Nephron progenitor cell (in vitro differentiated cells): ENCODE measurements at places on chromosomes 6 and 20.

GRCh38 chr6:65448866-65449265 lies 258.2 kb downstream of the EYS start:
- H3K27ac ChIP-seq: no peak overlapping the region
- DNase-seq: no peak
- H3K4me1 ChIP-seq: no peaks in the 10 kb centered on the region
- H3K27me3 ChIP-seq: no peaks in the 10 kb centered on the region

GRCh38 chr6:157961153-157961831 lies 20.4 kb upstream of the SYNJ2 start:
- no peak overlapping the region for H3K4me3 ChIP-seq
- no peaks in the 10 kb centered on the region for H3K4me1 ChIP-seq
- H3K36me3 ChIP-seq: peaks cover 17% of the 10 kb centered on the region
- H3K27ac ChIP-seq: no peak overlapping the region
- peaks cover 8% of the 10 kb centered on the region for H3K27me3 ChIP-seq

DNA sequence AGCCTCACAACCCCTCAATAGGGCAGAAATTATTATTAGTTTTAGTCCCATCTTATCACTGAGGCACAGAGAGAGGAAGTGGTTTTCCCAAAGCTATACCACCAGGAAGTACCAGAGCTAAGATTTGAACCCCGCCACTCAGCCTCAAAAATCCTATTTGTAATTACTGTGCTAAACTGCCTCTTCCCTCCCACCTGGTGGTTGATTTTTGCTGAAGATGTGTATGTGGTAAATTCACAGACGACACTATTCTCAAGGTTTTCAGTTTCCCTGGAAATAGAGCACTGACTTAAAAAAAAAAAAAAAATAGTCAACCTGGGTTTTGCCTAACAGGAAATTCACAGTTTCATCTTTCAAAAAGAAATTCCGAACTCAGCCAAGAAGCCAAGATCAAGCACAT lies 57.9 kb downstream of the TSHZ2 start:
- no peak overlapping the region for H3K27ac ChIP-seq
- H3K36me3 ChIP-seq: peaks cover 29% of the 10 kb centered on the region
- peaks cover 78% of the 10 kb centered on the region for H3K4me1 ChIP-seq
- H3K4me3 ChIP-seq: no peak overlapping the region

- H3K27me3 ChIP-seq: peaks cover 40% of the 10 kb centered on the region
- H3K27ac ChIP-seq: peak overlapping the region; percentile 44
- no peak for DNase-seq
- no peaks in the 10 kb centered on the region for H3K36me3 ChIP-seq
- no peak overlapping the region for H3K4me3 ChIP-seq
Measured at GRCh38 chr20:57818418-57819181, 108.8 kb upstream of the PMEPA1 start.

GRCh38 chr6:33439956-33440648 lies 14.3 kb upstream of the ZBTB9 start:
- H3K27me3 ChIP-seq: peaks cover 3% of the 10 kb centered on the region
- H3K4me1 ChIP-seq: peaks cover 6% of the 10 kb centered on the region
- H3K27ac ChIP-seq: peak overlapping the region; percentile 91
- no peak for DNase-seq
- peaks cover 76% of the 10 kb centered on the region for H3K36me3 ChIP-seq

DNA sequence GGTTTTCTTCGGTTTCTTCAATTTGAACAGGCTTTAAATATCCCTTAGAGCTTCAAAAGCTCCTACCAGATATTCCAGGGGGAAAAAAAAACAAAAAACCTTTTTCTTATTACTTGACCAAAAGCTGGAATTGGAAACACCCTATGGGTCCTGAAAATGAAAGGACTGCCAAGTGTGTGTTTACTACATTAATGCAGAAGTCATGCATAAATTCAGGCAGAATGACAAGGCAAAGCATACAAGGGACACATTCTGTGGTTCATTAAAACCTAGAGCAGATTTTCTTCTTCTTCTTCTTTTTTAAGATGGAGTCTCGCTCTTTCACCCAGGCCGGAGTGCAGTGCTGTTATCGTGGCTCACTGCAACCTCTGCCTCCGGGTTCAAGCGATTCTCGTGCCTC lies 119.1 kb downstream of the GMDS start:
- H3K36me3 ChIP-seq: no peaks in the 10 kb centered on the region
- DNase-seq: no peak
- H3K27ac ChIP-seq: no peak overlapping the region
- peaks cover 25% of the 10 kb centered on the region for H3K4me1 ChIP-seq

DNA sequence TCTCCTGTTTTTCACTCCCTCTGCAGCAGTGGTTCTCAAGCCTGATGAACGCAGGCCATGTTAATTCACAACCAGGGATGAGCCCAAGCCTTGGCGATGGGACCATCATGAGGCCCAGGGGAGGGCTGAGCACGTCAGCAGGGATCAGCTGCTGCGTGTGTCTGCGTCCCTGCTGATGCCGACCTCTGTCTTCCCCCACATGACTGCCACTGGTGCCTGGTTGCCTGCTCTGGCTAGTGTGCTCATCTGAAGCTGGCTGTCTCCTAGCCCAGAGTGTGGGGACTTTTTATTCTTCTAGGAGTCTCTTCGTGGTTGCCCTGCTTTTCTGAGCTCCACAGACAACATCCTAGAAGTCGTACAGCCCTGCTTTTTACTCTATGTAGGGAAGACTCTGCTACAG lies 40.8 kb upstream of the KCNK16 start:
- no peaks in the 10 kb centered on the region for H3K36me3 ChIP-seq
- no peak for DNase-seq
- peaks cover 10% of the 10 kb centered on the region for H3K27me3 ChIP-seq

- no peak overlapping the region for H3K27ac ChIP-seq
- no peak overlapping the region for H3K4me3 ChIP-seq
- H3K27me3 ChIP-seq: peaks cover 35% of the 10 kb centered on the region
- peaks cover 92% of the 10 kb centered on the region for H3K4me1 ChIP-seq
- DNase-seq: no peak
- peaks cover 54% of the 10 kb centered on the region for H3K36me3 ChIP-seq
Measured at GRCh38 chr6:39223555-39223954, 5.7 kb downstream of the KCNK5 start.

DNA sequence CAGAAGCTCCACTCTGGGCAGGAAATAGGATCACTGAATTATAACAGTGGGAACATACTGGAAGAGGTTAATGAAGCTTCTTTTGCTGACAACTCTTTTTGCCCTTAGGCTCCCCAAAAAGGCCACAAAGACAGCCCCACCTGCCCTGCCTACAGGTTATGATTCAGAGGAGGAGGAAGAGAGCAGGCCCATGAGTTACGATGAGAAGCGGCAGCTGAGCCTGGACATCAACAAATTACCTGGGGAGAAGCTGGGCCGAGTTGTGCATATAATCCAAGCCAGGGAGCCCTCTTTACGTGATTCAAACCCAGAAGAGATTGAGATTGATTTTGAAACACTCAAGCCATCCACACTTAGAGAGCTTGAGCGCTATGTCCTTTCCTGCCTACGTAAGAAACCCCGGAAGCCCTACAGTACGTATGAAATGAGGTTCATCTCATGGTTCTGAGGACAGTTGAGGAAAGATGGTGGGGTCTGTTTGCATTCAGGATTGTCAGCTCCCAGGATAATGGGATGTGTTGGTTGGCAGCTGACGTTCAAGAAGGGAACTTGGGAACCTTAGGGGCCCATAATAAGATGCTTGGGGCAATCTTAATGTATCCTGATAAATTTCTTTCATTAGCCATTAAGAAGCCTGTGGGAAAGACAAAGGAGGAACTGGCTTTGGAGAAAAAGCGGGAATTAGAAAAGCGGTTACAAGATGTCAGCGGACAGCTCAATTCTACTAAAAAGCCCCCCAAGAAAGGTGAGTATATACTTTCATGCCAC lies 11.5 kb downstream of the BRD2 start:
- H3K4me3 ChIP-seq: peak overlapping the region; percentile 17
- no peak for DNase-seq
- H3K27ac ChIP-seq: peak overlapping the region; percentile 94
- peaks cover 77% of the 10 kb centered on the region for H3K36me3 ChIP-seq

DNA sequence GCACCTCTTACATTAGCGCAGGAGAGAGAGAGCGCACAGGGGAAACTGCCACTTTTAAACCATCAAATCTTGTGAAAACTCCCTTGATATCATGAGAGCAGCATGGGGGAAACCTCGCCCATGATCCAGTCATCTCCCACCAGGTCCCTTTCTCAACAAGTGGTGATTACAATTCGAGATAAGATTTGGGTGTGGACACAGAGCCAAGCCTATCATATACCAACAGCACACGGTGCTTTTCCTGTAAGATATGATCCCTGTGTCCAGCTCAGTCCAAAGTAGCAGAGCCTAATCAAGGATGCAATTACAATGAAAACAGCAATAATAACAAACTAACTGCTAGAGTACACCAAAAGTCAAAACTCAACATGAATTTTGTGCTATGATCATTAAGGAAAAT lies 148.7 kb upstream of the TCF21 start:
- no peak overlapping the region for H3K27ac ChIP-seq
- no peaks in the 10 kb centered on the region for H3K36me3 ChIP-seq
- no peak for DNase-seq
- peaks cover 23% of the 10 kb centered on the region for H3K4me1 ChIP-seq
- peaks cover 30% of the 10 kb centered on the region for H3K27me3 ChIP-seq

DNA sequence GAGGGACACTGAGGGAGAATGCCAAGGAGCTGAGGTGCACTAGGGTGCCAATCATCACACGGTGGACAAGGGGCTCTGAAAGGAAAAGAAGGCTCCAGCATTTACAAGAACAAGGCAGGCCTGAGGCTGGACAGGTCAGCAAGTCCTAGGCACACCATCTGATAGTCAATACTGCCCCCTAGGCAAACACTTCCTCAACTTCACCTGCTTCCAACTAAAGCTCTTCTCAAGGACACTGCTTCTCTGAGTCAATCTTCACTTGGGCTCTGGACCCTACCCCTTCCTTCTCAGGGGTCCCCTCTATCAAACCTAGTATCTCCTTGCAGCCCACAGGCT lies 37.7 kb upstream of the SLC4A11 start:
- H3K27ac ChIP-seq: no peak overlapping the region
- no peak overlapping the region for H3K4me3 ChIP-seq
- no peaks in the 10 kb centered on the region for H3K27me3 ChIP-seq

DNA sequence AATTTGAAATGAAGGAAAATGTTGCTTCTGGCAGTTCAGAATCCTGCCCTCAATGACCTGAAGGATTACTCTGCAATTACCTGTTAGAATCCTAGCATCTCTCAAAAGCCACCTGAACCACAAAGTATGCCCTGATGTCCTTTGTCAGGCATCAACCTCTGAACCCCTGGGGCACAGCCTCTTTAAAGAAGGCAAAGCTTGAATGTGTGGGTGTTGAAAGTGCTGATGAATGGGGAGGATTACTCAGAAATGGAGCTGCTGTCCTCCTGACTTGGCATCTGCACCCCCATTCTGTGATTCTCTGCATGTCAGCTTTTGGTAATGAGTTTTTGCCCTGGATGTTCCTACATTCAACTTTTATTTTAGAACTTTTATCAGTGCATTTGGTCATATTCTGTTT lies 179.2 kb downstream of the PKHD1 start:
- DNase-seq: no peak
- peaks cover 3% of the 10 kb centered on the region for H3K27me3 ChIP-seq
- no peaks in the 10 kb centered on the region for H3K36me3 ChIP-seq
- H3K4me1 ChIP-seq: peaks cover 4% of the 10 kb centered on the region

GRCh38 chr6:113971741-113972140 lies 793 bp upstream of the HDAC2 start:
- no peak for DNase-seq
- H3K4me1 ChIP-seq: peaks cover 30% of the 10 kb centered on the region
- peaks cover 24% of the 10 kb centered on the region for H3K36me3 ChIP-seq
- H3K4me3 ChIP-seq: peak overlapping the region; percentile 96
- H3K27me3 ChIP-seq: peaks cover 5% of the 10 kb centered on the region
- H3K27ac ChIP-seq: no peak overlapping the region

GRCh38 chr6:72944660-72945059 lies 280.6 kb downstream of the KHDC1L start:
- no peaks in the 10 kb centered on the region for H3K36me3 ChIP-seq
- no peak overlapping the region for H3K27ac ChIP-seq
- no peaks in the 10 kb centered on the region for H3K27me3 ChIP-seq
- no peak overlapping the region for H3K4me3 ChIP-seq
- H3K4me1 ChIP-seq: peaks cover 5% of the 10 kb centered on the region

- DNase-seq: peak; percentile 50
Measured at GRCh38 chr20:62470001-62470400, 5.8 kb downstream of the GATA5 start.

DNA sequence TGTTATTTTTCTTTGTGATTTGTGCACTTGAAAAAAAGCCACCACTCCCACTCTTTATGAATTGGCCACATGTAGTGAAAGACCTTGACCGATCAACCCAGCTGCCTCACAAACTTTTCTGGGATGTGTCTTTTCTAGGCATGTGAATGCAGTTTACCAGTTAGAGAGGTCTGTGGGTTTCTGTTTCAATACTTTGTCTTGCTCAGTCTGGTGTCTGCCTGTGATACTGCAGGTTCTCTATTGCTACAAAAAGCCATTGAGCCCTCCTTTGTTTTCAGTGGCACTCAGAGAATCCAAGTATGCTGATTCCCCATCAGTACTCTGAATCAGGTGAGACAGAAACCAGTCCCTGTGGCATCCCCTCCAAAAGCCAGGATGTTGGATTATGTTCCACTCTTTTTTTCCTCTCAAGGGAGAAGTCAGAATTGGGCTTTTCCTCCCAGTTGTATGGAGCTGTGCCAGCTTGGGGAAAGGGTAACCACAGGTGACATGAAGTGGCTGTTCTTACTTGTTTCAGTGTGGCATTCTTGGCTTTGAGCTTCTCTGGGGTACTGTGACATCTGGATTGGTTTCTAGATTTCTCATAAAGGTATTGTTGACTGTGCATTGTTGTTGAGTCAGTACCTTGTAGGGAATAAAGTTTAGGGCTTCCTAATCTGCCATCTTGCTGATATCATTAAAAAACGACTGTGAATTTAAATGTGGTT lies 26.3 kb upstream of the ZFP64 start:
- no peaks in the 10 kb centered on the region for H3K4me1 ChIP-seq
- H3K4me3 ChIP-seq: no peak overlapping the region
- H3K36me3 ChIP-seq: no peaks in the 10 kb centered on the region
- no peak overlapping the region for H3K27ac ChIP-seq
- H3K27me3 ChIP-seq: peaks cover 8% of the 10 kb centered on the region

DNA sequence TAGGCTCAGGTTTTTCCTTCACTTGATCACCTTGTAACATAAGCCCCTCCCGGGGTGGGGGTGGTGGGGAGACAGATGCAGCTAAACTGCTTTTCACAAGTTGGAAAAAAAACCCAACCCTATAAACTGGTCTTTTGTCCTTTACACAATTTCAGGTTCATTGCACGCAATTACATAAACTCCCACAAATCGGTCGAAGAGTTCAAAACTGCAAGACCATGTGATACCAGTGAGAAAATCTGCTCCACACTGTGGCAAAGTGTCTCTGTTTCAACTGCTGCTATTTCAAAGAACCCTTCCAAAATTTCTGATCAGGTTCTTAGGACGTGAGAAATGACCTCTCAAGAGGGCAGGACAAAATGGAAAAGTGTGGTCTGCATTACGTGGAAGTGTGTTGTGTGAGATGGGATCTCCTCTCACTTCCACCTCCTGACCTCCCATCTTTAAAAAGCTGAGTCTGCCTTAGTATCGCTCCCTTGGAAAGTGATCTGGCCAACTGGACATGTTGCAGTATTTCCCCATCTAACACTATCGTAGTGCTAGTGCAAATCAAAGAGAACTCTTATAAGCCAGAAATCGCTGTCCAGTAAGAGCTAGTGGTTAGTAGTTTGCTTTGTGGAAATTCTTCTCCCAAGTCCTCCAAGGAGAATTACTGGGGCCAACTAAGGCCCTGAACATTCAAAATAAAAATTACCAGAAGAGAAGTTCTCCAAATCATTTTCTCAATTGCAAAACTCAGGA lies 60.1 kb downstream of the PRND start:
- H3K4me1 ChIP-seq: peaks cover 13% of the 10 kb centered on the region
- peaks cover 3% of the 10 kb centered on the region for H3K27me3 ChIP-seq
- no peak for DNase-seq

GRCh38 chr6:11072101-11072500 lies 21.5 kb upstream of the SMIM13 start:
- H3K4me1 ChIP-seq: no peaks in the 10 kb centered on the region
- no peak overlapping the region for H3K27ac ChIP-seq
- no peak for DNase-seq
